ENCODE measurements at places on chromosomes 7 and 10.

DNA sequence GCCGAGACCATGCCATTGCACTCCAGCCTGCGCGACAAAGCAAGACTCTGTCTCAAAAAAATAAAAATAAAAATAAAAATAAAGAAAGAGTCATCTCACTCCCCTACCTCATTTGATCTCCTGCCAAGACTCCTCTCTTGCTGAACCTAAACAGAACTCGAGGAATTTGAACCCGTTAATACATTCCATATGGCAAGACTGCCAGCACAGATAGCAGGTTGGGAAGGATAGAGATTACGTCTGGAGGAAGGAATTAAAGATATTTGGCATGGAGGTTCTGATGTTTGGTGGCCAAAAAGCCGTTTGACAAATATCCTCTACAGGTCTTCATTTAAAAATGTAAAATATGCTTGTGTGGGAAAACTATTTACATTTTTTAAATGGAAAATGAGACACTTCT, 549.6 kb downstream of the HTR7 start:
- peak; percentile 91 for DNase-seq

DNA sequence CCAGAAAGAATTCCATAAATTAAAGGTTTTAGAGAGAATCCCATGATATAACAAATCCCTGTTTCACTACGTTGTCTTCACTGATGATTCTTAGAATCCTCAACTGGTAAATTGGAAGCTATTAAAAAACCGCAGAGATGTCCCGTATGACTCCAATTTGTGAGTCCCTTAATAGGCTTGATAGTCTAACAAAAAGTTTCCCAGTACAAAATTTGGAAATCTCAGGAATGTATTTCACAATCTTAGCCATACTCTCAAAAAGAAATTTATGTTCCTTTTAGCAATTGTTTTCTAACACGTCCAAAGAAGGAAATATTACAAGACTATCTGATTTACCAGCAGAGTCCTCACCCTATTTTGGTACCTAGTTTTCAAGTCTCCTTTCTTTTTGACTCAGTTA, 2.5 kb downstream of the TES start:
- DNase-seq, result peak; percentile 74

DNA sequence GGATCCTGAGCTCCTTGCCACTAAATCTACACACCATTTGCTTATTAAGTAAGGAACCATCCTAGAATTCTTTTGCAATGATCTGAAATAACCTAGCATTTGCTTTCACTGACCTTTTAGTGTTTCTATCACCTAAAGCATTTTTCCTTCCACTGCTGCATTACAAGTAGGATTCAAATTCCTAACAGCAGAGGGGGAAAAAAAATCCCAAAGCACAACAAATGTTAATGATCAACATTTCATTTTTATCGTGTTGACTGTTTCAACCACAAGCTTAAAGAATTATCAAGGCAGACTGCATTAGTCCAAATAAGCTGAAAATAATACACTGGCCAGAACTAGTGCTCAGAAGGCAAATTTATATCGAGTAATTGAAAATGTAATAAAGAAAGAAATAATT, 174.7 kb upstream of the TCF7L2 start:
- peak; percentile 48 for DNase-seq

DNA sequence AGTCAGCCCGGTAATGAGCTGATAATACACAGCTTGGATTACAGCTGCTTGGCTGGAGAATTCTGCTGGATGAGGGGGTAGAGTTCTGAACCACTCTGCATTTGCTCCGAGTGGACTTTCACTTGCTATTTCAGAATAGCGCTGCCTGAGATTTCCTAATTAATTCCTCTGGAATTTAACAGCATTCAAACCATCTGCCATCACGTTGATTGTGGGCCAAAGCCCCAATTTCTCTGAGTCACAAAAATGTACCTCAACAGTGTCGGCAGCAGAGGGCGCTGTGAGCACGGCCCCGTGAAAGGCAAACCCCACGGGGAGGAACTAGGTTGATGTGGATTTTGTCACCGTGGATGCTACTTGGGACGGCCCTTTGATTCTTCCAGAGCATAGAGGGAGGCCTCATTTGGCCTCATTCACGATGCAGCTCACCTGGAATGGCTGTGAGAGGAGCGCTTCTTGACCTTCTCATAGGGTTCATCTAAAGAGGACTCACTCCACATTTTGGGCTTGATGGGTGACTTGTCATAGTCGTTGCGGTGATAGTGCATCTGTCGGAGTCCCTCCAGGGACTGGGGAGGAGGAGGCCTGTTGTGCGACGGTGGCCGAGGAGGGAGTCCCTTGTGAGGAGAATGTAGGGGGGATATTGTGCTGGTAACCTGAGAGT, 73.3 kb downstream of the PRPF18 start:
- peak; percentile 70 for DNase-seq

- DNase-seq, result peak; percentile 51
Measured at GRCh38 chr10:84329196-84329611, 815 bp downstream of the CCSER2 start.

GRCh38 chr7:79453558-79454360, at the start of gene MAGI2:
Gene MAGI2, minus strand, starts transcription at chr7:79453667. Its CDS starts 347 bp downstream, at chr7:79453320.
- peak; percentile 78 for DNase-seq

DNA sequence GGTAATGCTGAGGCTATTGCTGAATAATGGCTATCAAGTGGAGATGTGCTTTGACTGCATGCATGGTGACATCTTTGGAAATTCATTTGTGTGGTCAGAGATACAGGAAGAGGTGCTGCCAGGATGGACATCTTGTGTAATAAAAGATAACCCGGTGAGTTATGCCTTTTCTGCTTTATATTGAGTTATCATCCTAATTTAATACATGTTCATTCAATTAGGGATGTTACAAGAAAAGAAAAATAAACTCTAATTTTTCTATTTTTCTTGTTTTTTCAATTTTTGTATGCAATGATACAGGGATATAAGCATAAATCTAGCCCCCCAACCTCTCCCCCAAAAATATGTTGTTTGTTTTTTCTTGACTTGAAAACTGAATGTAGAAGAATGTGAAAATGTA, 26.4 kb upstream of the LMOD2 start:
- no peak for DNase-seq

Measured in fibroblast of skin of right biceps (primary cell).